ENCODE measurements at places on chromosomes 16 and 17.
A peak's percentile ranks its signal among the peaks of the same experiment; 100 is the strongest.

- no peak for DNase-seq
Observed at GRCh38 chr16:67163999-67164558, 466 bp upstream of the HSF4 start.

DNA sequence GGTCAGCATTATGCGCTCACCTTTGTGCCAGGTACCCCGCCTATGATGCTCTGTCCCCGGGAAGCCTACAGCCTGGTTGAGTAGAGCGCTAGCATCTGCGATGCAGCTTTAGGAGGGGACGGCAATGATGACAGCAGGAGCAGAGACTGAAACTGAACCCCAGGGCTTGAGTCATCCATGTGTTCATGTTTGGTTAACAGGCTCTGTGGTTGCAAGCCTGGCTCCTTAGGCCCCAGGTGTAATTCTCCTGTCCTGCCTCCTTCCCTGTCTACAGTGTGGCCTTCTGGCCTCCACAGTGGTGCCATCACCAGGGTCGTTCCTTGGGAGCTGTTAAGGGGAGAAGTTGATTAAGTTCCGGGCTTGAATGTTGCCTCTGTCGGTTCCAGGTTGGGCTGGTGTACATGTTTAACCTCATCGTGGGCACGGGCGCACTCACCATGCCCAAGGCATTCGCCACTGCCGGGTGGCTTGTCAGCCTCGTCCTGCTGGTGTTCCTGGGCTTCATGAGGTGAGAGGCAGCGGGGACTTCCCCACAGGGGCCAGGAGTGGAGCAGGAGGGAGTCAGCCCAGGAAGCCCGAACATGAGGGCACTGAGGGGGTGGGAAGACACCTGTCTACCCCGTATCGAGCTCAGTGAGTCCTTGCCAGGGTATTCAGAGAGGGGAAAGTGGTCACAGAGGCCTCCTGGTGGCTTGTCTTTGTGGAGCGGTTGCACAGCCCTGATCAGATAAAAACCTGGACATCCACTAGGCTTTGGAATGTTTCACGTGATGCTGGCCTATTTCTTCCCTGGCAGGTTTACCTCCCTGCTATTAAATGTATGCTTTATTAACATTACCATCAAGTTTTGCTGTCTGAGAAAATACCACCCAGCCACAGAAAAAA is 9.2 kb upstream of the NAT9 start:
- no peak for DNase-seq

- peak; percentile 3 for DNase-seq
Observed at GRCh38 chr16:54952195-54952594, 21.5 kb downstream of the IRX5 start.

DNA sequence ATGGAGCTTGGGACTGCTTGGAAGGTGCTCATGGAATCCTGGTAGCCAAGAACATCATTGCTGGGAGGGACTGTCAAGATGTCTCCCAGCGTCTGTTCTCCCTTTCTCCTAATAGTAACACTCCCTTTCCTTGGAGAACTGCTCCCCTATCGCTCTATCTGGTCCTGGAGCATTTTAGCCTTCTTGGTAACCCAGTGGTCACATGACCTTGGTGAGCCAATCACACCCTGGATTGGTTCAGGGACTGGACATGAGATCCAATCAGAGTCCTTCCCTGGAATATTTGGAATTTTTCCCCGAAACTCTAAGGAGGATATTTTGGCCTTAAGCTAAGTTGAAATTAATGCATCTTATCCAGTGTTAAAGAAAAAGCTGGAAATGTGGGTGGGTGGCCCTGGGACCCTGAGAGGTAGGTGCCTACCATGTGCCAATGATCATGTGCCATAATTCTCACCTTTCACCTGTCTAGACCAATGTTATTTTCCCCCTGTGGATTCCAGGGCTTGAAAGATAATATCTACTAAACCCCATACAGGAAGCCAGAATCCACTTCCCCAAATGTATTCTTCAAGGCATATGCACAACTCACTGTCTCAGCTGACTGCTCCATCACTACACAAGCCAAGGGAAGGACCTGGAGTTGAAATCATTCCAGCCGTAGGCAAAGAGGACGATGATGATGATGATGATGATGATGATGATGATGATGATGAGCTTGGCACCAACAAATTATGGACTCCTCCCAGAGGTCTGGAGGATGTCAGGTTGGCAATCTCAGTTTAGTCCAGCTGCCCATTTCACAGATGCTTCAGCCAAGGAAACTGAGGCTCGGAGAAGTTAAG is 193.2 kb downstream of the RAB11FIP4 start:
- DNase-seq, result no peak

DNA sequence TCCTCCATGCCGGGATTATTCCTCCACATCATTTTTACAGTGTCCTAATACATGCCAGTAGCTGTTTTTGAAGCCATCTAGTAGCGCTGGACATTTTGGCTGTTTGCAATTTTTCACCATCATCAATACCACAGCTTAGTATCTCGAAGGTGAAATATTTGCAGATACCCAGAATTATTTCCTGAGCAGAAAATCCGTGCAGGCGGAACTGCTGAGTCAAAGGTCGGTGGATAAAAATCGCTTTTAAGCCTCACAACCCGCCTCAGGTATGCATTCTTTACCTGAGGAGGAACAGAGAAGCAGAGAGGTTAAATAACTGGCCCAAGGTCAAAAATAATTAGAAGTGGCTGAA is 584 bp upstream of the TNRC6A start:
- no peak for DNase-seq

- peak; percentile 71 for DNase-seq
Observed at GRCh38 chr16:10169904-10170410, 12.3 kb downstream of the GRIN2A start.

- DNase-seq, result peak; percentile 77
Observed at GRCh38 chr17:76204277-76204676, 36.0 kb downstream of the RNF157 start.

DNA sequence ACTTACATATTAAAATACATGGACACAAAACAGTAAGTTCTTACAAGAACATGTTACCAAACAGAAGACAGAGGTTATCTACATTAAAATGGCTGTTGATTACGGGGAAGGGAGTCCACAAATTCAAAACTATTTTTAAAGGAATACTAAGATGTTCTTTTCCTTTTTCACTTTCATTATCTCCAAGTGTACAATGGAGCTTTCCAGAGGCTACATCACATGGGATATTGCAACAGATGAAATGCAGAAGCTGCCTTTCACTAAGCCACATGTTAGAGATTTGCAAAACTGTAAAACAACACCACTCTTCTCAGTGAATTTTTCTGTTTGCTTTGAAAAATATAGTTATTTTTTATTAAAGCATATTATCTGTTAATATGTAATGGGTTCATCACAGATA is 53.6 kb downstream of the XPO6 start:
- no peak for DNase-seq

GRCh38 chr17:13734880-13735279 is 133.2 kb upstream of the HS3ST3A1 start:
- no peak for DNase-seq

DNA sequence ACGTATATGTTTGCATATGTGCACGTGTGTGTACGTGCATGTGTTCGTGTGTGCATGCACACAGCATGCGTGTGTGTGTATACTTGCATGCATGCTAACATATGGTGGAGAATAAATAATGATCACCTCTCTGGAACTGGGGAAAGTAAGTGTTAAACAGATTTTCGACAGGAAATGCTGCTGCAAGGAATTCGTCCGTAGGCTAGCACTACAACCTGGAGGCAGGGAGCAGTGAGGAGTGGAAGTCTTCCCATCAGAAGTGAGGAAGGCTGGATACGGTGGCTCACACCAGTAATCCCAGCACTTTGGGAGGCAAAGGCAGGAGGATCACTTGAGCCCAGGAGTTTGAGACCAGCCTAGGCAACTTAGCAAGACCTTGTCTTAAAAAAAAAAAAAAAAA is 4.8 kb upstream of the CSNK1D start:
- DNase-seq, result no peak

DNA sequence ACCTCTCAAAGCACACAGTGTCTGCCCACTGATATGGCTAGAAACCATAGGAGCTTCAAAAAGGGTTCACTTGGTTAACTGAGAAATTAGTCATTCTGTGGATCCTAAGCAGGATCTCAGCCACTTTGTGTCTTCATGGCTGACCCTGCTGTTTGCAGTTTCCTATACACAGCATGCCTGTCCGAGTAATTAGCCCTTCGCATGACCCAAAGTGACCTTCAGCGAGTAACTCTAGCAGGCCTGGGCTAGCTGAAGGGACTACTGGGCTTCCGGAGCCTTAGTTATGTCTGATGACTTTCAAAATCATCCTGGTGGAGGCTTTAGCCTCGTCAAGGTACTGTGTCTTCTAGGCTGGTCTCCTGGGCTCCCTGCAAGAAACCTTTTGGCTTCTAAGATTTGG is 28.9 kb upstream of the FBXW10B start:
- no peak for DNase-seq

- peak; percentile 22 for DNase-seq
Observed at GRCh38 chr17:81371910-81372760, 23.1 kb upstream of the BAHCC1 start.

DNA sequence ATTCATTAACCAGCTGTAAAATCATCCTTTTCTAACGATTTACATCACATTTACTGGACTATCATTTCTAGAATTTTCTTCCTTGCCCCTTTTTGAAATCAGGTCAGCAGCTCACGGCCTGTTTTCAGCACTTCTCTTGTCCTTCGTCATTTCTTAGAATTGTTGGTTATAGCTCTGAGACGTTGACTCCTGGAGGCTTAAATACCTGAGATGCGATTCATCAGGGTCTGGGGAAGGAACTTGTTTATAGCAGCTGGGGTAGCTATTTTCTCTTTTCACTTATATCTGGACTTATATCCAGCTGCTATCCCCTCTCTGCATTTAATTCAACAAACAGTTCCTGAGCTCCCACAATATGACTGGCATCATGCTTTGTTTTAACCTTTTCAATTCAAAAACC is 338.7 kb upstream of the TNRC6C start:
- peak; percentile 89 for DNase-seq

DNA sequence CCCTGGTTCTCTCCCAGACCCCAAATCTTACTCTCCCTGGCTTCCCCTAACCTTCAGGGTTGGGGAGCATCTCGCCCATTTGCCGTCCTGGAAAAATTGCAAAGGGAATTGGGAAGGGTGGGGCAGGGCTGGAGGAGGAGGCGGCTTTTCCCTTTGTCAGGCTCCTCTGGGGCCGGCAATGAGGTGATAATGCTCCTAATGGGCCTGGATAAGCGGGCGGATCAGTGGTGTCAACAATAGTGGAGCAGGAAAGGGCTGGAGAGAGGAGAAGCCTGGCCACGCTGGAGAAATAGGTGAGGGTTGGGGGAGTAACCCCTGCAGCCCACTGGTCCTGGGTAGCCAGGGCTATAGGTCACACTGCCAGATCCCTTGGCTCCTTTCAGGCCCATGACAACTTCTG is 12.3 kb downstream of the SCN4A start:
- DNase-seq, result no peak

- DNase-seq, result no peak
Observed at GRCh38 chr17:36755586-36755985, 154.2 kb downstream of the MRM1 start.

DNA sequence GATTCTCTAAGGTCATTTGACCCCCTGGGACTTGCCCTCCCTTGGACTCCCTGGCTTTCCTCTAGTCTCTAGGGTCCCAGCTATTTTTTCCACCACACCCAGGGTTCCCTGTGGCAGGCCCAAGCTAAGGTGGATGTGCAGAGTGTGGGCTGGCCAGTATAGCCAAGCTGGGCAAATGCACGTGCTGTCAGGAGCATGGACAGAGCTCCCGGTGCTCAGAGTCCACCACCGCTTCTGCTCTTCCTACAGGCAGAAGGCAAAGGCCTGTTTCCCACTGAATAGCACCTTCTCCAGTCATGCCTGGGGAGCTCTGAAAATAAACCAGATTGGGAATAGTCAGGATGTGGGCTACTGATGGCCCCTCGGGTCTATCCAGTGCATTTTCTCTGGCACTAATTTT is 53.3 kb downstream of the GNAO1 start:
- DNase-seq, result no peak

DNA sequence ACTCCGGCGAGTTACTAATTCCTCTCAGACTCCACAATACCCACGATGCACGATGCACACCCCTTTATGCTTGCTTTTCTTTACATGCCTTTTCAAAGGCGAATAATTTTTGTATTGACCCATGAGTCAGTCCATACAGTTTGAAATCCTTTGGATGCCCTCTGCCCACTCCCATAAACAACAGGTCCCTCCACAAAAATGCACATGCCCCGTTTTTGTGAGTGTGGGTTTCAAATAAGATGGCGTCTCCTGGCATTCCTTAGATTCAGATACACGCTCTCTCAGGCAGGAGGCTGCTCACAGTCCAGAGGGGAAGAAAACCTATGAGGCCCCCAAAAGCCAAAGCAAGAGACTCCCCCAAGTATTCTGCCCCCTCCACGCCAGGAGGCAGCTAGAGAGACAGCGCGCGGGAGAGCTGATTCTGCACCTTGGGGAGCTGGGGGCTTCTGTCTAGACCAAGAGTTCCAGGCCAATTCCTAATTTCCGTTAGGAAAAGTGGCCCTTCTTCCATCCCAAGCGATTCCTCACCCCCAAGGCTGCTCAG is 19.6 kb upstream of the HOXB9 start:
- no peak for DNase-seq

GRCh38 chr16:57470711-57471110 is 8.2 kb downstream of the POLR2C start:
- DNase-seq, result no peak

- peak; percentile 89 for DNase-seq
Observed at GRCh38 chr16:56848955-56849689, 15.9 kb upstream of the SLC12A3 start.

- peak; percentile 78 for DNase-seq
Observed at GRCh38 chr16:86991679-86992078, 325.5 kb downstream of the C16orf95 start.

Measured in fibroblast of lung (primary cell).